ENCODE measurements at places on chromosomes 13 and 19.

DNA sequence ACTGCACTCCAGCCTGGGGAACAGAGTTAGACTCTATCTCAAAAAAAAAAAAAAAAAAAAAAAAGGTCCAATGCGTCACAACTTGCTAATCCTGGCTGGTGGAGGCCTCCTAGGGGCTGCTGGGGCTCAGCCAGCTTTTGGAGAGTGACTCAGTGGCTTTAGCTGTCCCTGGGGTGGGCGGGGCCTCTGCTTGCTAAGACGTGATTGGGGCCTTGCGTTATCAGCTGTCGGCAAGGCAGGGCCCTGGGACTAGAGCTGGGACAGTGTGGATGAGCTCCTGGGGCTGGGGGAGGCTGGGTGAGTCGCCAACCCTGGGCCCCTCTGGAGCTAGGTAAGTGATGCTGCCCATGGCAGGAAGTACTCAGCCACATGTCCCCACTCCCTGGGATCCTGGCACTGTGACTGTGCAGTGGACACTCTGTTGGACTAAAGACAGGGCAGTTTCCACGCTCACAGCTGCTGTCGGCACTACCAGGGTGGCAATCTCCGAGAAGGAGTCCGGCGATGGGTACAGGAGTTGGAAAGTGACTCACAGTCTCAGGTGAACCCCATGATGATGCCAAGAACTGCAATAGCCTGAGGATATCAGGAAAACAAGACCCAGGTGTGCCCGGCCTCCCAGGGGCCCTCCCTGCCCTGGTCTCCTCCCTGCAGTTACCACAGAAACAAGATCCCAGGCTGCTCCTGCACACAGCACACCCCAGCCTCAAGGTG is 32.2 kb downstream of the F2RL3 start:
- no peak overlapping the region for H3K4me3 ChIP-seq
- peaks cover 3% of the 10 kb centered on the region for H3K36me3 ChIP-seq
- H3K4me1 ChIP-seq, result no peaks in the 10 kb centered on the region
- H3K27me3 ChIP-seq, result peaks cover 34% of the 10 kb centered on the region
- DNase-seq, result no peak

DNA sequence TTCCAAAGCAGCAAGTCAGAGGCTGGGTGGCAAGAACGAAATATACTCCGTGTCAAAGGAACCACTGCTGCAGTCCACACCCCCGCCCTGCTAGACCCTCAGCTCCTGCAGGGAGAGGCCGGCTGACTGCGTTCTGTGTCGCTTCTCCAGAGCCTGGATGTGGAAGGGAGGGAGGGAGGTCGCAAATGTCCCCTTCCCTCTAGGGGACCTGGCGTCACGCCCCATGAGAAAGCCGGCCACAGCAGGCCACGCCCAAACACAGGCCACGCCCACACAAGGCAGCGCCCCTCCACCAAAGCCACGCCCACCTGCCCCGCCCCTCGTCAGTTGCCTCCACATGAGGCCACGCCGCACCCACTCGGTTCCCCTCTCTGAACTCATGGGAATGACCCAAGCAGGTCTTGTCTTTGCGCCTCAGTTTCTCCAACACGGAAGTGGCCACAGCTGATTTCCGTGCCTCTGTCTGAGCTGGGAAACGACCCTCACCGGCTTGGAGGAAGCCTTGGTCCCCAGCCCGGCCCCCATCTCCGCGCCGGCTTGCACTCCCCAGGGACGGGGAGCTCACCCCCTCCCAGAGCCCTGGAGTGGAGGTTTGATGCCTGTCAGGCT is 38.4 kb upstream of the TCF3 start:
- no peak overlapping the region for H3K4me3 ChIP-seq
- H3K4me1 ChIP-seq, result no peaks in the 10 kb centered on the region
- no peaks in the 10 kb centered on the region for H3K36me3 ChIP-seq
- no peak overlapping the region for H3K27ac ChIP-seq
- no peak for DNase-seq

- H3K4me3 ChIP-seq, result peak overlapping the region; percentile 31
- no peaks in the 10 kb centered on the region for H3K27me3 ChIP-seq
- H3K36me3 ChIP-seq, result peaks cover 3% of the 10 kb centered on the region
- H3K4me1 ChIP-seq, result peaks cover 5% of the 10 kb centered on the region
These were observed 957 bp downstream of the NUMBL start for GRCh38 chr19:40689339-40690049.

DNA sequence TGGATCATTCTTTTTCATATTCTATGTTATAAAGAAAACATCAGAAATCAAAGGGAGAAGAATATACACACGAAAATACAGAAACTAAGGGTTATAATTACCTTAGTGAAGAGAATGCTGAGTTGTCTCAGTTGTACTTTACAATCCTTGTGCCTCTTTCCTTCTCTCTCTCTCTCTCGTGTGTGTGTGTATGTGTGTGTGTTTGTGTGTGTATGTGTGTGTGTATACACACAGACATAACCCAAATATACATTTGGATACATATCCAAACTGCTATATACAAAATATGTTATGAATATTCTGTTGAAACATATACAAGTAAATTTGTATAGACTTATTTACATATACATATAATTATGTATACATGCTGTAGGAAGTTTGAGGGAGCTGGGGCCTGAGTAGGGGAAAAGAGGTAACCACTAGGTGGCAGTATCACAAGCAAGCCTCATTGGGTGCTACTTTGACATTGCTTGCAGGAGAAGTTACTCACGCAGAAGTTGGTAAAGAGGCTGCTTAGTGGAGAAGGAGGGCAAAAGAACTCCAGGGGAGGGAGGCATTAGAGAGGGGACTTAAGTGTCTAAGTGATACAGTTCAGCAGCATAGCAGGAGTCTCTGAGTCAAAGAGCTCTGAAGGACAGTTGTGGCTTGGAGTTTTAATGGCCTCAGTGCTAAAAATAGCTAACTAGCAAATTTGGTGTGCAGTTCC is 465.1 kb upstream of the PCDH20 start:
- no peaks in the 10 kb centered on the region for H3K4me1 ChIP-seq
- no peak overlapping the region for H3K27ac ChIP-seq
- no peak for DNase-seq
- no peaks in the 10 kb centered on the region for H3K36me3 ChIP-seq
- no peaks in the 10 kb centered on the region for H3K27me3 ChIP-seq

DNA sequence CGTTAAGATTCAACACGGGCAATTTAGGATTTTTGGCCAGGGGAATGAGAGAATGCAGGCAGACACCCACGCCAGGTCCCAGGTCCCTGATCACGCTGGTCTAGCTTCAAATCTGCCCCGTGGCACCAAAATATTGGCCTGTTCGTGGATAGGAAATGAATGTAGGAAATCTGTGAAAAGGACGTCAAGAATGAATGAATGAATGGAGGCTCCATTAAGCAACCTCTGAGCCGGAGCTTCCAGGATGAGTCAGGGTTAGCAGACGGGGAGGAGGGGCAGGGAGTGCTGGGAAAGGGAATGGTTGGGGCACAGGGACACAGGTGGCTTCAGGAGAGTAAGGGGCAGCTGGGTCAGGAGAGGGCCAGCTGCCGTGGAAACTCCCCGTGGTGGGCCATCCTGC is 4.2 kb downstream of the SULT2B1 start:
- H3K4me1 ChIP-seq, result no peaks in the 10 kb centered on the region
- no peak overlapping the region for H3K4me3 ChIP-seq
- peaks cover 32% of the 10 kb centered on the region for H3K27me3 ChIP-seq
- DNase-seq, result no peak

GRCh38 chr19:20276011-20276731 is 109.2 kb downstream of the ZNF486 start:
- no peaks in the 10 kb centered on the region for H3K27me3 ChIP-seq
- DNase-seq, result no peak
- no peaks in the 10 kb centered on the region for H3K36me3 ChIP-seq
- H3K4me3 ChIP-seq, result no peak overlapping the region
- H3K4me1 ChIP-seq, result no peaks in the 10 kb centered on the region

- peaks cover 14% of the 10 kb centered on the region for H3K27me3 ChIP-seq
- H3K36me3 ChIP-seq, result no peaks in the 10 kb centered on the region
- peaks cover 39% of the 10 kb centered on the region for H3K4me1 ChIP-seq
- no peak overlapping the region for H3K4me3 ChIP-seq
These were observed 110.2 kb downstream of the TEX26 start for GRCh38 chr13:31042481-31043165.

- DNase-seq, result no peak
- no peaks in the 10 kb centered on the region for H3K27me3 ChIP-seq
- no peak overlapping the region for H3K4me3 ChIP-seq
- peaks cover 2% of the 10 kb centered on the region for H3K4me1 ChIP-seq
- H3K27ac ChIP-seq, result no peak overlapping the region
These were observed 8.6 kb downstream of the POLD1 start for GRCh38 chr19:50392759-50393158.

- no peak for DNase-seq
- peak overlapping the region; percentile 65 for H3K27ac ChIP-seq
- H3K36me3 ChIP-seq, result peaks cover 23% of the 10 kb centered on the region
- no peaks in the 10 kb centered on the region for H3K27me3 ChIP-seq
These were observed 2.4 kb upstream of the ZNF446 start for GRCh38 chr19:58473775-58474174.

DNA sequence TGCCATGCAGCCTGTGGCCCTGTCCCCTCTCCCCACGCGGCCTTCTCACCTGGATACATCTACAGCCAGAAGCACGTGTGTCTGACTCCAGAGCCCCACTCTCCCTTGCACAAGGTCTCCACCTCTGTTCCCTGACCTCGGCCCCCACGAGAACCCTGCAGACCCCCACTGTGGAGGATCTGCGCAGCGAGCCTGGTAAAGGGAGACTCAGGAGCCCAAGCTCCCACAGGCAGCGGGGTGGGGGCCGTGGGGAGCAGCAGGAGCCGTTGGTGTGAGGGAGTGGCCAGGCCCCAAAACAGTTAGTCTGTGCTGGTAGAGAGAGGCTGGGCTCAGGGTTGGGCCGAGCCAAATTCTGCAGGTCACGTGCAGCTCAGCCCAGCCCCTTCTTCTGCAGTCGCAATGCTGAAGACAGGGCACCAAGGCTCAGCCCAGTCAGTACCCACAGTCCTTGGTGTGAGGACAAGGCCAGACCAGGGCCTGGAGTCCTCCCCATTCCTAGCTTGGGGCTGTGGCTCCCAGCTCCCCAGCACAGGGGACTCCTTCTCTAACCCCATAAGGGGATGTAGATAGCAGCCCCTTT is 28.7 kb upstream of the SLC7A10 start:
- H3K4me1 ChIP-seq, result no peaks in the 10 kb centered on the region
- peaks cover 3% of the 10 kb centered on the region for H3K27me3 ChIP-seq
- H3K4me3 ChIP-seq, result no peak overlapping the region
- peaks cover 3% of the 10 kb centered on the region for H3K36me3 ChIP-seq
- no peak for DNase-seq

- H3K27me3 ChIP-seq, result peaks cover 47% of the 10 kb centered on the region
These were observed 4.7 kb downstream of the PRR36 start for GRCh38 chr19:7869453-7869909.

GRCh38 chr13:76503766-76504165 is 382.4 kb downstream of the KCTD12 start:
- no peaks in the 10 kb centered on the region for H3K4me1 ChIP-seq
- H3K36me3 ChIP-seq, result peaks cover 1% of the 10 kb centered on the region
- no peaks in the 10 kb centered on the region for H3K27me3 ChIP-seq
- H3K4me3 ChIP-seq, result no peak overlapping the region
- H3K27ac ChIP-seq, result no peak overlapping the region
- no peak for DNase-seq

GRCh38 chr19:30371161-30371836 is 885 bp upstream of the ZNF536 start:
- H3K4me1 ChIP-seq, result no peaks in the 10 kb centered on the region
- H3K27me3 ChIP-seq, result peaks cover 21% of the 10 kb centered on the region
- H3K27ac ChIP-seq, result no peak overlapping the region
- no peak overlapping the region for H3K4me3 ChIP-seq

- peaks cover 40% of the 10 kb centered on the region for H3K4me1 ChIP-seq
- DNase-seq, result no peak
- peak overlapping the region; percentile 59 for H3K27ac ChIP-seq
- H3K27me3 ChIP-seq, result no peaks in the 10 kb centered on the region
- H3K36me3 ChIP-seq, result peaks cover 9% of the 10 kb centered on the region
These were observed 11.5 kb downstream of the FAM187B start for GRCh38 chr19:35216833-35217648.

GRCh38 chr13:113630296-113630695 is 27.7 kb downstream of the ATP4B start:
- no peak overlapping the region for H3K27ac ChIP-seq
- no peak for DNase-seq
- no peaks in the 10 kb centered on the region for H3K27me3 ChIP-seq
- peaks cover 19% of the 10 kb centered on the region for H3K36me3 ChIP-seq

GRCh38 chr13:44117351-44117750 is 237.6 kb downstream of the LACC1 start:
- H3K4me1 ChIP-seq, result peaks cover 48% of the 10 kb centered on the region
- peaks cover 2% of the 10 kb centered on the region for H3K36me3 ChIP-seq
- no peak for DNase-seq
- H3K27me3 ChIP-seq, result no peaks in the 10 kb centered on the region

DNA sequence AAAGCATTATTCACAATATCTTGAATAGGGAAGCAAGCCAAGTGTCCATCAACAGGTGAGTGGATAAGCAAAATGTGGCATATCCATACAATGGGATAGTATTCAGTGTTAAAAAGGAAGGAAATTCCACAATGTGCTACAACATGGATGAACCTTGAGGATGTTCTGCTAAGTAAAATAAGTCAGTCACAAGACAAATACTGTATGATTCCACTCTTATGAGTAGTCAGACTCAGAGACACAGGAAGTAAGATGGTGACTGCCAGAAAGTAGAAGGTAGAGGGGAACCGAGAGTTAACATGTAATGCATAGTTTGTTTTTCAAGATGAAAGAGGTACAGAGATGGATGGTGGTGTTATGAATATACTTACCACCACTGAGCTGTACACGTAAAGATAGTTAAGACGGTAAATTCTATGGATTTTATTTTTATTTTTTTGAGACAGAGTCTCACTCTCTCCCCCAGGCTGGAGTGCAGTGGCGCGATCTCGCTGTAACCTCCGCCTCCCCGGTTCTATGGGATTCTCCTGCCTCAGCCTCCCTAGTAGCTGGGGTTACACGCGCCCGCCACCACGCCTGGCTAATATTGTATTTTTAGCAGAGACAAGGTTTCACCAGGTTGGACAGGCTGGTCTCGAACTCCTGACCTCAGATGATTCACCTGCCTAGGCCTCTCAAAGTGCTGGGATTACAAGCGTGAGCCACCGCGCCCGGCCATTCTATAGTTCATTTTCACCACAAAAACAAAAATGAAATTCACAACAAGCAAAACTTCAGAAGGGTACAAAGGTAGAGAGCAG is 1.0 kb upstream of the CHAMP1 start:
- H3K27me3 ChIP-seq, result no peaks in the 10 kb centered on the region
- DNase-seq, result no peak
- H3K4me3 ChIP-seq, result peak overlapping the region; percentile 91

GRCh38 chr19:55305491-55305890 is 19.6 kb downstream of the TMEM150B start:
- no peak for DNase-seq
- no peak overlapping the region for H3K4me3 ChIP-seq
- no peak overlapping the region for H3K27ac ChIP-seq
- H3K4me1 ChIP-seq, result peaks cover 9% of the 10 kb centered on the region
- no peaks in the 10 kb centered on the region for H3K27me3 ChIP-seq
- H3K36me3 ChIP-seq, result peaks cover 2% of the 10 kb centered on the region

- no peak overlapping the region for H3K27ac ChIP-seq
- H3K27me3 ChIP-seq, result peaks cover 16% of the 10 kb centered on the region
- H3K4me1 ChIP-seq, result peaks cover 16% of the 10 kb centered on the region
- H3K4me3 ChIP-seq, result no peak overlapping the region
- peaks cover 2% of the 10 kb centered on the region for H3K36me3 ChIP-seq
These were observed 122.0 kb upstream of the FNDC3A start for GRCh38 chr13:48853728-48854102.

- H3K27ac ChIP-seq, result no peak overlapping the region
- H3K27me3 ChIP-seq, result peaks cover 10% of the 10 kb centered on the region
- no peak overlapping the region for H3K4me3 ChIP-seq
- DNase-seq, result no peak
- no peaks in the 10 kb centered on the region for H3K36me3 ChIP-seq
These were observed 860.3 kb downstream of the DIAPH3 start for GRCh38 chr13:59303433-59303832.

- peaks cover 47% of the 10 kb centered on the region for H3K4me1 ChIP-seq
- H3K36me3 ChIP-seq, result peaks cover 12% of the 10 kb centered on the region
- peak overlapping the region; percentile 82 for H3K4me3 ChIP-seq
- peaks cover 24% of the 10 kb centered on the region for H3K27me3 ChIP-seq
These were observed 396 bp downstream of the RTN2 start for GRCh38 chr19:45496349-45496953.

All from central memory CD8-positive, alpha-beta T cell (primary cell).